Panc1 (cell line): ENCODE measurements at places on chromosomes 11 and 22.
A peak's percentile ranks its signal among the peaks of the same experiment; 100 is the strongest.

GRCh38 chr11:94128746-94129511 lies at the start of gene PANX1:
PANX1 (plus strand) TSS chr11:94128841; CDS start chr11:94129313, 472 bp downstream.
- no peak for DNase-seq

GRCh38 chr11:19711911-19712280 lies 741 bp upstream of the NAV2 start:
- peak; percentile 22 for DNase-seq

DNA sequence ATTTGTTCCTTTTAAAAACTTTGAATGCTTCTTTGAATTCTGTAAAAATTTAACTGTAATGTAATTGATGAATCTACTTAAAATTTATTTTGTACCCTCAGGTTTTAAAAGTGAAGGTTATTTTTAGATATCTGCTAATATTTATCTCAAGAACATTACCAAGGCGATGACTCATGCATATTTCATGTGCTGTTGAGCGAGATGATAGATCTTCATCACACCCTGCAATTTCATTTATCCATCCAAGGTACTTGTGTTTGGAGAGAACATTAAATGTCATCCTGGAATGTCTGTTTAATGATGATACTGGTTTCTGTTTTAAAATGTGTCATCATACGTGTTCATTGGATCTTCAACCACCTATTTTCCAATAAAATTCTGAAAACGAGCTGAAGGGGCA lies 6.7 kb upstream of the OOSP4A start:
- DNase-seq = no peak

- no peak for DNase-seq
These were observed 722.6 kb upstream of the TENM4 start for GRCh38 chr11:80163441-80163840.

- DNase-seq = no peak
These were observed 66.6 kb upstream of the OPCML start for GRCh38 chr11:133598906-133599305.

- DNase-seq = no peak
These were observed 3.4 kb downstream of the CEND1 start for GRCh38 chr11:786235-787083.

DNA sequence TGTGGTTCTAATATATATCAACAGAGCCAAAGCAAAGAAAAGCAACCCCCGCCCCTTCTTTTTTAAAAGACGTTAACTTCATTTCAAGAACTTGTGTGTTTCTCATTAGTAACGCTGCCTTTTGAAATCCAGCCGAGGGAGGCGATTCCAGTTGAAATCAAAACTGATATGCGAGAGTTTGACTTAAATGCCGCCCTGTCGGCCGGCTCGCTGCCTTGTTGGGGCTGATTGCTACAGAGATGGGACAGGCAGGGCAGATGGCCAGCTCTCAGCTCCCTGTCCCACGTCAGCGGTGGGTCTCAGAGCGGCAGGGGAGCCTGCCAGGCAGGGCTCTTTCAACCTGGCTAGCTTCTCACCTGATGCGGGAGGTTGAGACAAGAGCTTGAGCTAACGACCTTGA lies 51.9 kb upstream of the ALX4 start:
- DNase-seq = no peak

- DNase-seq = no peak
These were observed 397.0 kb downstream of the ETS1 start for GRCh38 chr11:128190312-128190711.

DNA sequence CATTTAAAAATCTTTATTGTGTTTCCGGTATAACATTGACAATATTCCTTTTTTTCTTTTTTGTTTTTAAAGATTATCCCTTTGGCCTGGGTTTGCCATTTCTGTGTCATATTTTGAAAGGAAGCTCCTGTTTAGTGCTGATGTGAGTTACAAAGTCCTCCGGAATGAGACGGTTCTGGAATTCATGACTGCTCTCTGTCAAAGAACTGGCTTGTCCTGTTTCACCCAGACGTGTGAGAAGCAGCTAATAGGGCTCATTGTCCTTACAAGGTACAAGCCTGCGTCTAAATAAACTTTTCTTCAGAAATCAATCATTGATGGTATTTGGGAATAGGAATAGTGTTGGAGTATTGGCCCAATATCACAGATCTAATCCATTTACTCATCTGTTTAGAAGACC lies 19.8 kb downstream of the PIWIL4 start:
- no peak for DNase-seq

- DNase-seq = no peak
These were observed 13.3 kb downstream of the PARVA start for GRCh38 chr11:12390687-12391110.

DNA sequence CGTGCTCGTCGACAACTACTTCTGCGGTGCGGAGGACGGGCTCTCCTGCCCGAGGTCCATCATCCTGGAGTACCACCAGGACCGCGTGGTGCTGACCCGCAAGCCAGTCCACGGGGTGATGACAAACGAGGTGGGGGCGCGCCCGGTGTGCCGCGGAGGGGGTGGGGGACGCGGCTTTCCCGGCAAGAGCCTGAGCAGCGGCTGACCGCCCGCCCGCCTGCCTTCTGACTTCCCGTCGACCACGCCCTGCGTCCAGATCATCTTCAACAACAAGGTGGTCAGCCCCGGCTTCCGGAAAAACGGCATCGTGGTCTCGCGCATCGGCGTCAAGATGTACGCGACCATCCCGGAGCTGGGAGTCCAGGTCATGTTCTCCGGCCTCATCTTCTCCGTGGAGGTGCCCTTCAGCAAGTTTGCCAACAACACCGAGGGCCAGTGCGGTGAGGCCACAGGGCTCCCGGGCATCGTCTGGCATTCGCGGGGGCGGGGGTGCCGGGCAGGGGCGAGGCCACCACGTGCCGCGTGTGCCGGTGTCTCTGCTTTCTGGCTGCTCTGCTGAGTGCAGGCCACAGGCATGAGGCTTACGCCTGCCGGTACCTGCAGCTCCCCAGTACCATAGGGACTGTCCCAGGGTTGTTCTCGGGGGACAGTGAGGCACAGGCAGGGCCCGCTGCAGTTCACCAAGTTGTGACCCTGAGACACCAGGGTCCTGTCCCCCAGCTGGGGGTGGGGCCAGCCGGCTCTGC lies 28.5 kb upstream of the MUC5B start:
- no peak for DNase-seq

- DNase-seq = no peak
These were observed 573.6 kb downstream of the INSC start for GRCh38 chr11:15688351-15688792.

DNA sequence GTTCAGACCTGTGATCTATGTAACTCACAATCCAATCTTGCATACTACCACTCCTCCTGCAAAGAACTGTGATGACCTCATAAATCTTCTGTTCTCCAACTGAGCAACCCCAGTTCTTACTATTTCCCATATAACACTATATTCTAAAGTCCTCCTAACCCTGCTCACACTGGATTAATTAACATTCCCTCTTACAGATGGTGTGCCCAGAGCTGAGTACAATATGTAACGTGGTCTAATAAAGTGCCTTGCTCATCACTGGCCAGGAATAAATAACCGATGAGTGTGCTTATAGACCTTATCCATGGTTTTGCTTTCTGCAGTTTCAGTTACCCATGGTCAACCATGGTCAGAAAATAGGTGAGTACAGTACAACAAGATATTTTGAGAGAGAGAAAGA lies 28.6 kb downstream of the PRCP start:
- DNase-seq = no peak

GRCh38 chr11:1382429-1382828 lies 7.3 kb upstream of the BRSK2 start:
- no peak for DNase-seq

DNA sequence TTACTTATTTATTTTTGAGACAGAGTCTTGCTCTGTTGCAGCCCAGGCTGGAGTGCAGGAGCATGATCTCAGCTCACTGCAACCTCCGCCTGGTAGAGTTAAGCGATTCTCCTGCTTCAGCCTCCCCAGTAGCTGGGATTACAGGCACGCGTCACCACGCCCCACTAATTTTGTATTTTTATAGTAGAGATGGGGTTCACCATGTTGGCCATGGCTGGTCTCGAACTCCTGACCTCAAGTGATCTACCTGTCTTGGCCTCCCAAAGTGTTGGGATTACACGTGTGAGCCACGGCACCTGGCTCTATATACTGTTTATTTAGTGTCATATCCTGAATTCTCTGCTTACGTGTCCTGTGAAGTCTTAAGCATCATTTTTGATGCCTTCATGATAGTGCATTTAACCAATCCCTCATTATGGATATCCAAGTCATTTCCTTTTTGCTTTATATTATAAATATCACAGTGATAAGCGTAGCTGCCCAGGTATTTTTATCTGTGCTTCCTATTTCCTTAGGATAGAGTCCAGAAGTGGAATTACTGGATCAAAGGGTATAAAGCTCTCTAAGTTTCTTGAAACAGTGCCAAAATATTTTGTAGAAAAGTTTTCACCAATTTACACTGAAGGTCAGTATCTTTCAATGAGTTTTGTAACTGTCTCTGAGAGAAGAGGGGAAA lies 871 bp upstream of the SIDT2 start:
- DNase-seq = no peak

DNA sequence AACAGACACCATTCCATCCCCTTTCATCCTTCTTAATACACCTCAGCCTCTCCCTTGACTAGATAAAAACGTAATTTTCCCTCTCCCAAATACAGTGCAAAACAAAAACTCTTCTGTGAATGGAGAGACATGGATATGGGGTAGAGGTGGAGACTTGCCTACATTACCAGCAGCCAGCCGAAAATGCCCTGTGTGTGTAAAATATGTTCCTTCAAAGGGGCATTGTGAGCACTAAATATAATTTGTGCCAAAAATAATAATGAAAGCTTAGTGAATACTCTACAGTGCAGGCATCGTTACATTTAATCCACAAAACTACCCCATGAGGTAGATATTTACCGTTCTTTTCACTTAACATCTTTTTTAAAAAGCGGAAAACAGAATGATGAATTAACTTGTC lies 1.0 kb upstream of the TRIM44 start:
- DNase-seq = no peak
